ENCODE measurements at places on chromosomes 6 and 20. TPM values are rescaled to one million over a fixed set of nuclear protein-coding genes. Genes with fewer than 3 reads are reported as not detected.

Gene PDE10A
- total RNA-seq: 38.2 TPM

Gene CTCFL
- total RNA-seq: 0.88 TPM

Gene ANKRD66
- not detected for total RNA-seq

Gene LY86
- 4.1 TPM for total RNA-seq

Gene GPX5
- total RNA-seq: not detected

Gene KCNK15
- 0.23 TPM for total RNA-seq

Gene C20orf141
- total RNA-seq: not detected

Gene TCP11
- 1.5 TPM for total RNA-seq

Gene CST5
- total RNA-seq: not detected

Gene SLC17A1
- total RNA-seq: 14.0 TPM

Gene SLC17A2
- total RNA-seq: 0.58 TPM

Gene NHLRC1
- 3.2 TPM for total RNA-seq

Gene OPRL1
- 2.3 TPM for total RNA-seq

All from metanephros (tissue), 2 donors.